M059J (cell line): ENCODE measurements at places on chromosomes 13 and 19.

- peak; percentile 63 for DNase-seq
Observed at GRCh38 chr13:23469951-23470421, 36.5 kb upstream of the SACS start.

DNA sequence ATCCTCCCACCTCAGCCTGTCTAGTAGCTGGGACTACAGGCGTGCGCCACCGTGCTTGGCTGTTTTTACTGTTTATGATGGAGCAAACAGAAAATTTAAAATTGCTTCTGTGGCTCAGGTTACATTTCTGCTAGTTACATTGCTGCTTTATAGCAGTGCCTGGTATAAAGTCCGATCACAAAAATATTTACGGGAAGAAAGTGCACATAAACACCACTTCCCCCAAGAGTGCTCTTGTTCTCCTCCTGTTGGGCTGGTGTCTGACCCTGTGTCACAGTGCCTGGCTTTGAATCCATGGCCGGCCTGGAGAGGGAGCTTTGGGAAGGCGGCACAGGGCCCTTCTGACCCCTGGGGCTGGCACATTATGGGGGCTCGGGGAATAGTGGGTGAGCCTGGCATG is 11.9 kb downstream of the PRKACA start:
- no peak for DNase-seq

- no peak for DNase-seq
Observed at GRCh38 chr13:32535748-32536147, 2.8 kb downstream of the N4BP2L2 start.

DNA sequence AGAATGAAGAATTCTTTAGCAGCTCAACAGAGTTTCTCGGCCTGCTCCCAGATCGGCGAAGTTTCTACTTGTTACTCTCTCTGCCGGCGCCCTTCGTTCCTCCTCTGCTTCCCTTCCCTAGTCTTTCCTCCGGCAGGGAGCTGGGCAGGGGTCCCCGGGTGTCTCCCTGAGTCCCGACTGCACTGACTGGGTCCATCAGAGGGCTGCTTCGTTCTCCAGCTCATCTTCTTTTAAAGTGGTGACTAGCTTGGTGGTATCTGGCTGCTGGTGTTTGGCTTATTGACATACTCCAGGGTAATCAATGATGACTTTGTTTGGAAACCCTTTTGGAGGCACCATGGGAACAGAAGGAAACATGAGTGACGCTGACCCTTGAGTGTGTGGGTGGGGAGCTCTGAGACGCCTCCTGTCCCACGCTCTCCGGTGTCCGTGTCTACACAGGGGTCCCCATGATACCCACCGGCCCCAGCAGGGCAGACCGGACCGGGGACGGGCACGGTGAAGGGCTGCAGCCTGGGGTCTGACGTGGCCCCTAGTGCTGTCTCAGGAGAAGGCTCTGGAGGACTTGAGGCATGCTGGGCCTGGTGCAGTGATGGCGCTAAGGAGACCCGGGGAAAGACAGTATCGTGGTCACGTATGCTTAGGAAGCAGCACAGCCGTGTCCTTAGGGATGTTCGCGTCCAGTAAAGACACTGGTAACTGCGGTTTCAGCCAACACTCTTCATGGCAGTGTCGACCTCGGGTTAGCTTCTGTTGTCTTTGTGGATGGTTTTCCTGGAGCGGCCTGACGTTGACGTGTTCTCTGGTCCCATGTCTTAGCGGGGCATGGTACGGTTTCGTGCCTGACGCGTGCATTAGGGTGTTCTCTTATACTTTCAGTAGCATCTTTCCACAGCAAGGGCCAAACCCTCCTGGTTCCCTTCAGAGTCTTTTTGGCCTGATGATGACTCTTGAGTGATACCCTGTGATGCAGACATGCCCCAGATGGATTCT is 23.8 kb downstream of the NAXD start:
- DNase-seq = no peak

DNA sequence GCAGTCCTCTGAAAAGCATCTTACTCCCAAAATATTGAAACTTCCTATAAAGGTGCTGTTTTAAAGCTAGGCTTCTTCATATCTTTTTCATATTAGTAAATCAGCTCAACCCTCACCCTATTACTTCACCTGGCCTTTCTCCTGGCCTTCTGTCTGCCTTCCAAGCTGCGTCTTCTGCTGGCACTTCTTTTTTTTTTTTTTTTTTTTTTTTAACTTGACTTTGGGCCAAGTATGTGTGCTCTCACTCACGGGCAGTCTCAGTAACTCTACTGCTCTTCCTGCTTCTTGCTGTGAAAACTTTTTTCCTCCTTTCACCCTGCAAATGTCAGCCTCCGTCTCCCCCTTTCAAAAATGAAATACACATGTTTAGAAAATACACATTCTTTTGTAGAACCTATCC is 41.2 kb upstream of the KCTD4 start:
- peak; percentile 52 for DNase-seq

GRCh38 chr13:91816263-91816807 is 417.9 kb downstream of the GPC5 start:
- DNase-seq = no peak

DNA sequence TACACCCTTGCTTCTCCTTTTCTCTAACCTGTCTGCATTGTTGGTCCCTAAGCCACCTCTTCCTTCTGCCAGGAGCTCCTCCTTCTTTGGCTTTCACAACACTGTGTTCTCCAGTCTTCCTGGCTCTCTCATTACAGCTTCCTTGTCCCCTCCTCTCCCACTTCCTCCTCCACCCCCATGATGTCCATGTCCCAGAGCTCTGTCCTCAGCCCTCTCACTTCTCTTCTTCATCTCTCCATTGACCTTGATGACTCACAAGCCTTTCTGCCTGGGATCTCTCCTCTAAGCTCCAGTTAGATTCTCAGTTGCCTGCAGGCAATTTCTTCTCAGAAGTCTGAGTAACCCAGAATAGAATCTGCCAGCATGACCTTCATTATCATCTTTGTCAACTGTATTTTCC is 100.3 kb upstream of the WASF3 start:
- DNase-seq = peak; percentile 96

- DNase-seq = no peak
Observed at GRCh38 chr13:50220938-50221337, 205.7 kb downstream of the KCNRG start.

DNA sequence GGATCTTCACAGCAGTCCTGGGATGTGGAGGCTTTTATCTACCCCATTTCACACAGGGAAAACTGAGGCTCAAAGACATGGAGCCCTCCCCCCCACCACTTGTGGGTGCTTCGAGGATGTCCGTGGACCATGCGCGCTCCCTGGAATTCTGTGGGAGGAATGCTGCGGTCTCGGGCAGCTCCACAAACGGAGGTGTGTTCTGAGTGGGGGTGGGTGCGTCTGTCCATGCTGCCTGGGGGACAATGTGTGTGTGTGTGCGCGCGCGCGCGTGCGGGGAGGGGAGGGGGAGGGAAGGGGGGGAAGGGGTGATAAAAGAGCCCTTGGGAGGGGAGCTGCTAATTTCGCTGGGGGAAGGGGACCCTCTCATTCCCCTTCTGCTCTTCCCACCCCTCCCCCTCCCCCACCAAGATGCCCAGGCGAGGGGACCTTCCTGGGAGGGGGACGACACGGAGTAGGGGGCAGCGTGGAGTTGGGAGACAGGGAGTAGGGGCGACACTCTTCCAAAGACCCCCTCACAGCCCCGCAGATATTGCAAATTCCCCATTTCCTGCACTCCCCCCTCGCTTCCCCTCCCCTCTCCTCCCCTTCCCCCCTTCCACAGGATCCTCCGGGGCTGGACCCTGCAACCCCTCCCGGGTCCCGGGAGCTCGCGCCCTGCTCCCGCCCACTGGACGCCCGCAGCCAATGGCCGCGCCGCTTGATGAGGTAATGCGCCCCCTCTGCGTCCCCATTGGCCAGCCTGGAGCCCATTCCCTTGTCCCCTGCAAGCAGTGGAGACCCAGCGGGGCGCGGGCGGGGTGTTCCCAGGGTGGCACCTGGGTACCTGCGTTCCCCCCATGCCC is 18.9 kb upstream of the ZNRF4 start:
- peak; percentile 71 for DNase-seq

- DNase-seq = peak; percentile 87
Observed at GRCh38 chr13:32135655-32136054, 104.1 kb downstream of the FRY start.

- no peak for DNase-seq
Observed at GRCh38 chr13:47519626-47520025, 481.4 kb downstream of the SUCLA2 start.

DNA sequence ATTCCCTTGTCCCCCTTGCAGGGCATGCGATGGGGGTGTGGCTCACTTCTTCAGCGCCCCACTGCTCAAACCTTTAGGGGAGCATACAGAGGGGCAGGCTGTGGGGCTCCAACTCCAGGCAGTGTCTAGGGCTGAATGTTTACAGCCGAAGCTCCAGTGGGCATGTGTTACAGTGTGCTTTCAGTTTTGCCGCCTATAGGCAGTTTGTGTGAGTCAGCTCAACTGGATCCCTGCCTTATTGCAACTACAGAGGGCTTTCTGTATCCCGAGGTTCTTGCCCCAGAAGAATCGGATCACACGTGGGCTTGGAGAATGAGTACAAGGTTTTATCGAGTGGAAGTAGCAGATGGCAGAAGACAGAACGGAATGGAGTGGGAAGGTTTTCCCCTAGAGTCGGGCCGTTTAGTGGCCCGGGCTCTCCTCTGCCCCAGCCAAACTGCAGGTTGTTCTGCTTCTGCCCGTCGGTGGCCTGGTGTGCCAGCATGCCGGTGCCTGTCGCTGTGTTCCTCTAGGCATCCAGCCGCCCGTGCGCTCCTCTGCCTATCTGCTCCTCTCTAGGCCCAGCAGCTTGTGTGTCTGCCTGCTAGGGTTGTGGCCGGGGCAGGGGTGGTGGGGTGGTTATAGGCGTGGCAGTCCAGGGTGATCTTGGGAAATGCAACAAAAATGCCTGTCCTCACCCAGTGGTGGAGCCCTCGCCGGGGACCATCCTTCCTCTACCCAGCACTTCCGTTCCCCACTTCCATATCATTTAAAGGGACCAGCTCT is 435.9 kb upstream of the SGCG start:
- DNase-seq = peak; percentile 12

- DNase-seq = peak; percentile 55
Observed at GRCh38 chr19:50779504-50780457, 9.5 kb downstream of the GPR32 start.

- no peak for DNase-seq
Observed at GRCh38 chr13:48410199-48410598, 2.7 kb downstream of the LPAR6 start.

DNA sequence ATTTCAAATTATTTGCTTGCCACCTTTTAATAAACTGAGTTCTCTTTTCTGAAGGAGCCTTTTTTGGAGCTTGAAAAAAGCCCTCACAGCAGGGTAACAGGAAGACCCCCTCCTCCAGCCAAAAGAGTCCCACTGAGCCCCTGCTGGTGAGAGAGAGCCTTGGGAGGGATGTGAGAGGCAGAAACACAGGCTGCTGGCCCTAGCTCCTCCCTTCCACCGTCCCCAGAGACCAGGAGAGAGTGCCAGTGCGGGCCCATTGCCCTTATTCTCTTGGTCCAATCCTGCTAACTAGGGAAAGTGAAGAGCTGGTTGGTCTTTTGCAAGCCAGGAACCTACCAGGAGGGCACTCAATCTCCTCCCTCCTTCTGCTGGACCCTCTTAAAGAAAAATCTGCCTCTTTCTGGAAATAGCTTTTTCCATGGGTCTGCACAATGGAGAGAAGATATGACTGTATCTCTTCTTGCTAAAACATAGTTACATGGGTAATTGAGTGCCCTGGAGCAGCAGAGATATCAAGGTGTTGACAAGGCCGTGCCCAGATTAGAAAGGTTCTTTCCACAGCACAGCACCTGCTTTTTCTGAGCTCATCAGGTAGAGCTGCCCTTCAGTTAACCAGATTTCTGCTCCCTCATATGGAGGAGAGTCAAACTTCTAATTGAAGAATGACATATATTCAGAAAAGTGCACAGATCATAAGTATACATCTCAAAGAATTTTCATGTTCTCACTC is 113.9 kb downstream of the LRCH1 start:
- no peak for DNase-seq

- DNase-seq = no peak
Observed at GRCh38 chr19:17352608-17353280, 15.4 kb downstream of the GTPBP3 start.

- peak; percentile 20 for DNase-seq
Observed at GRCh38 chr19:7360393-7360984, 11.8 kb downstream of the ARHGEF18 start.

GRCh38 chr13:44930963-44931623 is 58.2 kb downstream of the NUFIP1 start:
- peak; percentile 73 for DNase-seq

DNA sequence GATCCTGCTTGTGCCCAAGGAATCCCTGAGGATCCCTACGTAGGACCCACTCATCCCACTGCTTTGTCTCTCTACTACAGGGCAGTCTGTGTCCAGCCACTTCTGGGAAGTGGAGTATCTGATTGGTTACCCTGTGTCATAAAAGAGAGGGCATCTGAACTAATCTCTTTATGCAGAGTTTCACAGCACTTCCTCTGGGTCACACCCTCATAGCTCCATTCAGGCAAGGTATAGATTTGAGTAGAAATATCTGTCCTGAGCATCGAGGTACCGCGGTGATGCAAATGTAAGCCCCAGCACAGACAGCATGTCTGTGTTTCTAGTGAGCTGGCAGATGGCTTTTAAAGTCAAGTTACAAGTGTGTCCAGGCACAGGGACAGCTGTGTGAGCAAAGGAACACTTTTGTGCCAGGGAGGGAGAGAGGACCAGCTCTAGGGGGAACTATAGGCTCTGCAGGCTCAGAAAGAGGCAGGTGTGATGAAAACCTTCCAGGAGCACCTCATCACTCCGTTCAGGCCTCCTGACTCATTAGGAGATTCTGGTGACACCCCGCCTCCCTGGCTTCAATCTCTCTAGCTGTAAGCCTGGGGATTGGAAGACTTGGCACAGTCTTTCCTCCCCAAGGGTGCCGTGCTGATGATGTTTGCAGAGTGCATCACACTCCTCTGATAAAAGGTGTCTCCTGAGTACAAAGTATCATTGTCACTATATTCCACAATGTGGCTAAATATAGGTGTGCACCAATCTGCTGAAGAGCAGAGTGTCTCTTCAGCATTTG is 84.3 kb upstream of the UBL3 start:
- DNase-seq = no peak

DNA sequence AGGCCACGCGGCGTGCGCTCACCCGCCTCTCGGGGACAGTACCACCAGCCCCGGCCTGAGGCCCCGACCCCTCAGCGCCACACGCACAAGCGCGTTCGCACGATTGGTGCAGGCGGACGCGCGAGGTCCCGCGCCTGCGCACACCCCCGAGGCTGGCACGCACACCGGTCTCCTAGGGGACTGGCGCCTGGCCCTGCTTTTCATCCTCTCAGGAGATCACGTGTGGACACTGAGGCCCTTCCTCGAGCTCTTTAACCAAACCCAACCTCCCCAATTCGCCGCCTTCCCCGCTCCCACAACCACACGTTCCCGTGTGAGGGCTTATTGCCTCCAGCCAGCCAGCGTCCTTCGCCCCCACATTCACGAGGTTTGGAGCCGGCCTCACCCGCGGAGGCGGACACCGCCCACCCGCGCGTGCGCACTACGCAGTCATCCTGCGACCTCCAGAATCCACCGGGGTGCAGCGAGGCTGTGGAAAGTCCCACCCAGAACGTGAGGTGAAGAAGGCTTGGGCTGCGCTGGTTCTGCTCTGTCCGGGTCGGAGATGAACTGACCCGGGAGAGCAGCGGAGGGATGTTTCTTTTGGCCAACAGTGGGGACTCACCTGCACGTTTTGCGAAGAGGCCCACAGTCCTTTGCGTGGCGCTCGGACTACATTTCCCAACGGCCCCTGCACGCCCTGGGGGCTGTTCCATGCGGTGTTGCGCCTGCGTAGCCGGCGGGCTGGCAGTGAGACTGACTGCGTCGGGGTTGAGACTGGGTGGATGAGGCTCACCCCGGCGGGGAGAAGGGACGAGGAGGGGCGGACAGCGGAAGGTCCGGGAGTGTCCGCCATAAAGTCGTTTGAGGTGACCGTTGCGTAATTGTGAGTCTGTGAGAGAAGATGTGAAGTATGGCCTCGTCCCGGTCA is 539 bp upstream of the ZNF667 start:
- DNase-seq = peak; percentile 94
